Hepatic stellate cell (primary cell): ENCODE measurements at places on chromosomes 4 and X.

- DNase-seq, result no peak
These were observed 56.8 kb downstream of the RBPJ start for GRCh38 chr4:26377328-26378311.

GRCh38 chr4:90099812-90100211 lies 27.4 kb upstream of the CCSER1 start:
- no peak for DNase-seq

GRCh38 chrX:22800806-22801205 lies 199.0 kb upstream of the DDX53 start:
- DNase-seq, result no peak

DNA sequence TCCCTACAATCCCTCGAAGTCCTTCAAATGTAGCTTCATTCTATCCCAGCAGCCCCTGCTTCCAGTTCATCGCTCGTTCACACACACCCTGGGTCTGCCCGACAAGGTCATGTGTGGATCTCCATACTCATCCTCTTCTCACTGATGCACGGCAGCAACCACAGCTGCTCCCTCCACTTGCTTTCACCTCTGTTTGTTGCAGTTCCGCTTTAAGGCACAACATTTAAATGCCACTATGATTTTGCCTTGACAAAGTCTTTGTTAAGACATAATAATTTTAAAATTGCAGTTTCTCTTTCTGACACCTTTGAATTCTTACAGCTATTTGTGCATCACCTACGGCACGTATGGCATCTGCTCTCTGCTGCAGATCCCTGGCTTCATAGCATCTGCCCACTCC lies 1.8 kb downstream of the ODAPH start:
- DNase-seq, result no peak

- peak; percentile 35 for DNase-seq
These were observed 42.0 kb downstream of the PSAPL1 start for GRCh38 chr4:7392438-7393421.

GRCh38 chr4:167966143-167966542 lies 126.2 kb upstream of the ANXA10 start:
- no peak for DNase-seq

DNA sequence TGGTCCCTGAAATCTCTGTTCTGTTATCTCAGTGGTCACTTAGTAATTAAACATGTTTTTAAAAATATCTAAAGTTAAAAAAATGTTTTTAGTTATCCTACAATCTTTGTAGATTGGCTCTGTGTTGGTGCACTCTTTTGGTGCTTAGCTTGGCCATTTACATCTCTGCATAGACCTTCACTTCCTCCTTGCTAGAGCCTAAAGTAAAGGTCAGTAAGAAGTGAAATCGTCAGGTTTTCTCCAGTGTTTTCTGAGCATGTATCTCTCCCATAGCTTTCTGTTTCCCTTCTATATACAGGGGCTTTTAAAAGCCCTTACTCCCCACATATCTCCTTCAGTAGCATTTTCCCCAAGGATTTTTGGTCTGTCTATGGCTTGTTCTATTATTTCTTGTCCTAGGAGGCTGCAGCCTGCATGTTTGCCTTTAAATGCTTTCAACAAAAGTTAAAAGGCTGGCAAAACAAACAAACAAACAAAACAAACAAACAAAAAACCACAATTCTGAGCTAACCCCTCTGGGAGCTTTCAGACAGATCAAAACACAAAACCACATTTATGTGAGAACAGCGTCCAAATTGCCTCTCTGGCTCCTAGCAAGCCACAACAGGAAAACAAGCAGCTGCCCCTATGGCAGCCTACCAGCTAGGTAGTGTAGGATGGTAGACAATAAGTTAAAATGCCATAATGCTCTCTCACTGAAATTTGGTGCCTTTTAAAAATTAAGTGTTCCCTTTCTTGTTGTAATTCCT lies 27.3 kb upstream of the GPRASP2 start:
- no peak for DNase-seq

DNA sequence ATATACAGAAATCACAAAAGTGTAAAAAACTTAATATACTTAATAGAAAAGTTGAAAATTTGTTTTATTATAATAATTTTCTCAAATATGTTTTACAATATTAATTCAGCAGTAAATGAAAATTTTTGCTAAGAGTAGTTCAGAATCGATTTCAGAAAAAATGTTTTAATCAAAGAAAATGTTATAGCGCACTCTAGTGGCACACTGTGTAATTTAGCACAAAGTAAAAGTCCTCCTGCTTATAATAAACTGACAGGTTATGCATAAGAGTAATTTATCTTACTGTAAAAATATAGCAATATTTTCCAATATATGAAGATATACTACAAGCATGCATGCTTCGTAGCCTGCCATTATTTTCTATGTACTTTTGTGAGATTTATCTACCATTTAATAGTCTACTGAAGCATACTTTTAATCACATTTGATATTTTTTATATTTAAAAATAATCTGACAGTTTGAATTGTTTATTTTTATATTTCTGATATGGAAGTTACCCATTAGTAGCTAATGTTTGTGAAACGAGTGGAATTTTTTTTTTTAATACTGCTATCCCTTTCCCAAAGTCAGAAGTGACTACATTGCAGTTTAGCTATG lies 217.9 kb upstream of the KLHL4 start:
- DNase-seq, result no peak

- no peak for DNase-seq
These were observed 178.2 kb upstream of the HCCS start for GRCh38 chrX:10932842-10933440.

GRCh38 chrX:30572004-30572403 lies 5.6 kb downstream of the TASL start:
- no peak for DNase-seq

- DNase-seq, result no peak
These were observed 48.8 kb downstream of the FAM13A start for GRCh38 chr4:89008166-89008565.

DNA sequence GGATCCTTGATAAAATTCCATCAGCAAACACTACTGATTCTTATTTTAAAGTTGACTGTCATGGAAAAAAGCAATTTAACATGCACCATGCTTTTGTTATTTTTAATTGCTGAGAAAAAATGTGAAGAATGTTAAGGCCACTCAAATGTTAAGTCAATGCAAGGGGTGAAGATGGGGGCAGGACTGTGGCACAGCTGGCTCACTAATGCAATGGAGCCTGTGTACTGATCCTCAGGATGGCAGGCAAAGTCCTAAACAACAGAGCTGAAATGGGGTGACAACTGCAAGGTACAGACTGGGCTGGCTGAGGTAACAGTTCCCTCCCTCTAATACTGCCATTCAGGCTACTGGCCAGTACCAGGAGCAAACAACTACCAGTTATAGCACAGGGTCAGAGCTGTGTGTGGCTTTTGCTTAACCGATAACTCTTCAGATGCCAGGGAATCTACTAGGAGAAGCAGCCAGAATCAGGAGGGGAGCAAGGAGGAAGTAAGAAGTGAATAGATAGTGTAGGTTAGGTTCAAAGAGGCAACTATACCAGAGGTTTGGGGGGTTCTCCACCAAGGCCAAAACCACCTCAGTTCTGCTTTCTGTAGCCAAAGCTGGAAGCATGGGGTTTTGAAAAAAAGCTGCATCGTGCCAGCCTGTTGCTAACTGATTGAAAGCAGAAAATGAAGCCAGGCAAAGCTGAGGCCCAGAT lies 372.6 kb downstream of the OPHN1 start:
- DNase-seq, result peak; percentile 4

GRCh38 chr4:31557437-31557836 lies 837.3 kb downstream of the PCDH7 start:
- no peak for DNase-seq

DNA sequence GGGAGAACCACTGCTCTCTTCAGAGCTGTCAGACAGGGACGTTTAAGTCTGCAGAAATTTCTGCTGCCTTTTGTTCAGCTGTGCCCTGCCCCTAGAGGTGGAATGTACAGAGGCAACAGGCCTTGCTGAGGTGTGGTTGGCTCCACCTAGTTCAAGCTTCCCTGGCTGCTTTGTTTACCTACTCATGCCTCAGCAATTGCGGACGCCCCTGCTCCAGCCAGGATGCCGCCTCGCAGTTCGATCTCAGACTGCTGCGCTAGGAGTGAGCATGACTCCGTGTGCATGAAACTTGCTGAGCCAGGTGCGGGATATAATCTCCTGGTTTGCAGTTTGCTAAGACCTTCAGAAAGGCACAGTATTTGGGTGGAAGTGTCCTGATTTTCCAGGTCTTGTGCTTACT lies 70.9 kb downstream of the MAGEB5 start:
- DNase-seq, result no peak

- DNase-seq, result no peak
These were observed 269.6 kb downstream of the GBA3 start for GRCh38 chr4:22962295-22962694.

GRCh38 chrX:45196701-45197100 lies 4.0 kb downstream of the DIPK2B start:
- peak; percentile 17 for DNase-seq

DNA sequence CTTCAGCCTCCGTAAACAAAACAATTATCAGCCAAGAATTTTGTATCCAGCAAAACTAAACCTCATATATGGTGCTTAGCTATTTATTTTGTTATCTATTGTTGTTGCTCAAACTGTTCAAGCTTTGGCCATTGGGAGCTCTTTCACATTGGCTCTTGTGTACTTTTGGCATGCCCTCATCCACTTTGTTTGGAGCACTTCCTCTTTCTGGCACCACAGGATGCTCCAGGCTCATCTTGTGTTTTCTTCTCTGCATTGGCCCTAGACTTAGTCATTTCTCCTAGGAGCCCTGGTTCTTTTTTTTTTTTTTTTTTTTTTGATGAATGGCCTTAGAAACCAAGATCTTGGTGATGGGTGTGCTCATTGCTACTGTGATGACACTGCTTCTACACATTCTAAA lies 74.5 kb downstream of the DIPK2B start:
- DNase-seq, result no peak

DNA sequence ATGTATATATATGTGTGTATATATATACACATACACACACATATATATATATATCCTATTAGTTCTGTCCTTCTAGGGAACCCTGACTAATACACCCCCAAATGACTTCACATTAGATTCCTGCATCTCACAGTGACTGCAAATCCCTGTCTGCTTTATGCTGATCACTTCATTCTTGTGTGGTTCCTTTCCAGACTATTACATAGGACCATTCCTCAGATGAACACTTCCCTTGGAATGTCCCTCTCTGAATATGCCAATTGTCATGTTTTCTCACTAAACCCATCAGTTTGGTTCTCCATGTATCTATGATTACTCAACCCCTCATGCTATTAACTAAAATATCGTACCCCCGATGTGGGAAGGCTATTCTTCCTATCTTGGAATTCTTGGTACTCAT lies 605.2 kb upstream of the NR3C2 start:
- DNase-seq, result peak; percentile 19

DNA sequence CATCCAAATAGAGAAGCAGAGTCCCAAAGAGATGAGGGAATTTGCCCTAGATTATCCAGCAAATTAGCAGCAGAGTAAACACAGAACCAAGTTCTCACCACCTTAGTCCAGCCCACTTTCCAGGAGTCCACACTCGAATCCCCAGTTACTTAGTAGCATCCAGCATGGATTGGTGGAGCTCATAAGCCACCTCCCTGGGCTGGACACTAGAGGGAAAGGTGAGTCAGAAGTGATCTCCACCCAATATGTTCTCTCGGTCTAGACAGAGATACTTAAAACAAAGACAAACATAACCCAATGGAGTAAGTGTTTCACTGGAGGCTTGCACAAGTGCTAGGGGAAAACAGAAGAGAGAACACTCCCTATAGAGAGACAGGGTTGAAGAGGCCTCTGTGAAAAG lies 105.1 kb upstream of the CPEB2 start:
- no peak for DNase-seq
